Pericardium fibroblast (primary cell): ENCODE measurements at places on chromosomes 3 and 15. TPM values are rescaled to one million over a fixed set of nuclear protein-coding genes. Genes with fewer than 3 reads are reported as not detected.

The GRK7 gene
- not detected in 2 replicates for total RNA-seq

The HLTF gene
- total RNA-seq: 15.7 and 19.4 TPM in 2 replicates

The TMOD3 gene
- 24.6 and 25.3 TPM in 2 replicates for total RNA-seq

The GOLGA8B gene
- total RNA-seq: 8.3 and 9.2 TPM in 2 replicates

The CHRM5 gene
- total RNA-seq: under 0.01 TPM in 2 replicates

The SKOR1 gene
- total RNA-seq: under 0.01 and 0.17 TPM in 2 replicates

The ATP13A5 gene
- total RNA-seq: not detected in 2 replicates

The DUOXA2 gene
- not detected in 2 replicates for total RNA-seq

The IGF2BP2 gene
- total RNA-seq: 69.7 and 79.2 TPM in 2 replicates

The AGTR1 gene
- total RNA-seq: 4.3 and 15.6 TPM in 2 replicates

The C3orf52 gene
- total RNA-seq: 1.3 and 2.9 TPM in 2 replicates

The CCDC9B gene
- 0.09 and 1.6 TPM in 2 replicates for total RNA-seq

The GOLGA8K gene
- not detected in 2 replicates for total RNA-seq

The MYEF2 gene
- total RNA-seq: 0.58 and 0.60 TPM in 2 replicates

The CAMK1 gene
- 27.5 and 31.7 TPM in 2 replicates for total RNA-seq

The SOX14 gene
- not detected in 2 replicates for total RNA-seq

The PLA1A gene
- not detected in 2 replicates for total RNA-seq

The AAGAB gene
- total RNA-seq: 22.5 and 23.5 TPM in 2 replicates

The SI gene
- total RNA-seq: not detected in 2 replicates

The ARL14 gene
- not detected in 2 replicates for total RNA-seq

The MAGEL2 gene
- total RNA-seq: 0.47 and 1.4 TPM in 2 replicates

The ADAMTS9 gene
- 5.9 and 6.8 TPM in 2 replicates for total RNA-seq

The ELL3 gene
- total RNA-seq: 0.85 and 3.7 TPM in 2 replicates

The SLC24A1 gene
- 6.4 and 16.8 TPM in 2 replicates for total RNA-seq

The SV2B gene
- total RNA-seq: not detected in 2 replicates

The GOLGA8Q gene
- total RNA-seq: not detected in 2 replicates

The ITGA11 gene
- total RNA-seq: 15.3 and 16.8 TPM in 2 replicates

The RLBP1 gene
- total RNA-seq: not detected in 2 replicates

The ACAA1 gene
- 33.1 and 42.8 TPM in 2 replicates for total RNA-seq
